ENCODE measurements at places on chromosomes 4 and X.

DNA sequence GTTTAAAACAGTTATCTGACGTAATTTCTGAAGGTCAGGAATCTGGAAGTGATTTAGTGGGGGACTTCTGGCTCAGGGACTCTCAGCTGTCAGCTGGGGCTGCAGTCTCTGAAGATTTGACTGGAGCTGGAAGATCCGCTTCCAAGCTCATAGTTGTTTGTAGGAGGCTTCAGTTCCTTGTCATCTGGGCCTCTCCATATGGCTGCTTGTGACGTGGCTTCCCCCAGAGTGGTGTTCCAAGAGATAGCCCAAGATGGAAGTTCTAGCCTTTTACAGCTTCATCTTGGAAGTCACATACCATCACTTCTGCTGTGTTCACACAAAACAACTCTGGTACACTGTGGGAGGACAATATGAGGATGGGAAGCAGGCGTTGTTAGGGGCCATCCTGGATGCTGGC is 2.1 kb downstream of the MPC1L start:
- no peak for DNase-seq

DNA sequence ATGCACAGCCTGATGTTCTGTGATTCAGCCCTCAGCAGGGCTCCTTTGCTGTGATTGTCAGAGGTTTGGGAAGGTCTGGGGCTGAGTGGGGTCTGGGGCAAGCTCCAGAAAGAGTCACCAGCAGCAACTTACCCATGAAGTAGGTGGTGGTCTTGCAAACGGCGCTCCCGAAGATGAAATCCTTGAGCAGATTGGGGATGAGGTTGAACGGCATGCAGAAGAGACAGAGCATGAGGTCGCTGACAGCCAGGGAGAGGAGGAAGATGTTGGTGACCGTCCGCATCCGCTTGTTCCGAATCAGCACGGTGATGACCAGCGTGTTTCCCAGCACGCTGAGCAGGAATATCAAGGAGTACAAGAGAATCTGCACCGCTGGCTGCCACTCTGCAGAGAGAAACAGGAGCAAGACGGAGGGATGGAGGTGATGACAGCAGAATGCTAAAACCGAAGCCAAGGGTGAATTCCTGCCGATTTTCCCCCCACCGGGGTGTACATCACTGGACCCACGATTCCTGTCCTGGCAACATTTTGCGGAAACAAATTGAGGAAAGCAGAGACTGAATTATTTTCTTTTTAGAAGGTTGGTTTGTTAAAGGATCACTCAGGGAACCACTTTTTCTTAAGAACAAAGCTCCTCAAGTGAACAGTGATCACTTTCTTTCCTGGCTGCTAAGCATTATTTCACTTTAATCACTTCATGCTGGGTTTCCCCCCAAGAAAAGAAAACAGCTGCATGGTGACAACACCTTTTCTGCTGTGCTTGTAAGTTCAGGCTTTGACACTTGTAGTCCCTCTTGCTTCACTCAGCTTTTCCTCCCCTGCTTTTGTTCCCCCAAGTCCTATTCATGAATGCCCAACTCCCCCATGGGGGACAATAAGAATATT is 941 bp downstream of the CCKAR start:
- DNase-seq, result no peak

GRCh38 chrX:22527302-22527701 is 254.6 kb downstream of the CBLL2 start:
- no peak for DNase-seq

DNA sequence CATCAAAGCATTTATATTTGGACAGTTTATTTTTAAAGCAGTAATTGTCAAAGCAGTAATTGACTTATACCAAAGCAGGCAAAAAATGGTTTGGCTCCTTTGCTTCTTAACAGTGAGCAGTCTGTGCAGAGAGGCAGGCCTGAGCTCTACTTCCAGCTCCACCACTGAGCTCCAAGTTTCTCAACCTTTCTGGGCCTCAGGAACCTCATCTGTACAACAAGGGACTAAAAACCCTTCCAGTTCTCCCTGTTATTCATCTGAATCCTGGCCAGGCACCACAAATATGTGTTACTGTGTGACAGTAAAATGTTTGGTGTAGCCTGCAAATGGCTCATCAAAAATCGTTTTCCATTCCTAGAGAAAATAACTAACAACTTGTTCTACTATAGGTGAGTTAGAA is 88.7 kb upstream of the TTC29 start:
- no peak for DNase-seq

DNA sequence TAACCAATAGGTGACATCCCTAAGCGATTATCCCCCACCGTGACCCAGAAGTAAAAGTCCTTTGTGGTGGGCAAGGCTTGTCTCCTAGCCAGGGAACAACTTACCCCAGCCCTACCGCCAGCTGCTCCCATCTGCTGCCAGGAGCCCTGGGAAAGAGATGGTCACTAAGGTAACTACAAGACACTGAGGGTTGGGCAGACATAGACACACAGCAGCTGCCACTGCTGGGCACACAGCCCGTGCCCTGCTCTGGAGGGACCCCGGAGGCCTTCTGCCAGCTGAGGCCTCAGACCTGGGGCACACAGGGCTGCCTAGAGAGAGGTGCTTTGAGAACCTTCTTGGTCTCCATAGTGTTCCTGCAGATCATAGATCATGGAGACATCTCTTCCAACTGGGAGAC is 53.0 kb upstream of the PROM1 start:
- no peak for DNase-seq

Data from stimulated activated CD8-positive, alpha-beta memory T cell treated with anti-CD3 and anti-CD28 coated beads, Interleukin-12 subunit alpha, Interleukin-12 subunit beta, amount 100 ng/mL, for 4 hours (primary cell).